GM04503 (cell line): ENCODE measurements at places on chromosomes 11 and 22.
A peak's percentile ranks its signal among the peaks of the same experiment; 100 is the strongest.

- peak; percentile 2 for DNase-seq
Measured at GRCh38 chr11:33214187-33214586, 43.0 kb upstream of the HIPK3 start.

- peak; percentile 13 for DNase-seq
Measured at GRCh38 chr11:7672960-7673723, at the start of gene CYB5R2. Gene CYB5R2, minus strand, starts transcription at chr11:7673500. Its CDS starts 675 bp downstream, at chr11:7672825.

- no peak for DNase-seq
Measured at GRCh38 chr11:118929501-118930093, 3.9 kb upstream of the BCL9L start.

DNA sequence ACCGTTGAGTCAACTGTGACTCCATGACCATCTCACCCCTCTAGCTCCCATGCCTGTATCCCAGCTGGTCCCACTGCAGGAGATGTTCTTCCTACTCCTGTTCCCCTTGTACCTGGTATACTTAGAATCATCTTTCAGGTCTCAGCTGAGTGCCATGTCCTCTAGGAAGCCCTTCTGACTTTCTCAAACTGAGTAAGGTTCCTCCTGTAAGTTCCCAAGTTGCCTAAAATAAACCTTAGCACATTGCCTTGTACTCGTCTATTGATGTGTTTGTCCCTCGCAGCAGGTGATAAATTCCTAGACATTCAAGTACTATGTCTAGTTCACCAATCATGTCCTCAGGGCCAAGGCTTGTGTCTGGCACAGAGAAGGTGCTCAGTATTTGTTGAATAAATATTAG, 18.4 kb upstream of the ASCC2 start:
- DNase-seq, result no peak

DNA sequence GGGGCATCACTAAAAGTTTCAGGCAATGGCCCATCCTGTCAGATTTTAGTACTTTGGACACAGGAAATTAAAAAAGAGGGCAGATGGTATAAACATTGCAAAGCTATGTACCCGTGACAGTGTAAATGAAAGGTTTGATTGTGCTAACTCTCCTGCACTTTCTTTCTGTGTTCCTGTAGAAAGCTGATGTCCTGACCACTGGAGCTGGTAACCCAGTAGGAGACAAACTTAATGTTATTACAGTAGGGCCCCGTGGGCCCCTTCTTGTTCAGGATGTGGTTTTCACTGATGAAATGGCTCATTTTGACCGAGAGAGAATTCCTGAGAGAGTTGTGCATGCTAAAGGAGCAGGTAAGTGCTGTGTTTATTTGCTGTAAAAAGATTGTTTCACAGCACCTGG, 10.3 kb downstream of the CAT start:
- no peak for DNase-seq

DNA sequence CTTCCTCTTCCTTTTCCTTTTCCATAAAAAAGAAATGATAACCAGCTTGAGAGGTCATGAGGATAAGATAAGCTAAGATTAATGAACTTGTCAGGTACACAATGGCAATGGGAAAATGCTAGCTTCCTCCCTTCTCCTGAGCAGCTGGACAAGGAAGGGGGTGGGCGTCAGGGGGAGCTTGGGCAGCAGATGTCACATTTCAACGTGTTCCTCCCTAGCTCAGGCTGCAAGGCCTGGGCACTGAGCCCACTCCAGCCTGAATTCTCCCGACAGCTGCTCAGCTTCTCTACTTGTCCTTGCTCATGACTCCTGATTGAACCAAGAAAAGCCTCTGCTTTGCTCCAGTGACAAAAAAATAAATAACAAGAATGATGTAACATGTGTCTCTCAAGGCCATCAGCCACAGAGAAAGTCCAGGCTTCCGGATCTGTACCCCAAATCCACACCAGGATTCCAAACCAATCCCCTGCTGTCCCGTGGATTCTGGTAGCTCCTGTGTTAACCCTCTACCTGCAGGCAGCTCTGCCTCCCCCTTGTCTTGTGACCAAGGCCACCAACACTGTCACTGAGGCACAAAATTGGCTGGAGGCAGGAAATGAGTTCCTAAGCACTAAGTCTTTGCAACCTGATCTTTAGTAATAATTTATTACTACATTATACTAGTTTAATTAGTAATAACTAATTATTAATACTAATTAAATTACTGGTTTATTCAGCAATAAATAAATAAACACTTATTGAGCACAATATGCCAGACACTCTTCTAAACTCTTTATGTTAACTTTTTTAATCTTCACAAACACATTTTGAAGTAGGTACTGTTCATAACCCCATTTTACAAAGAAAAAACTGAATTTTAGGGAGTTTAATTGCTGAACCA, 146.5 kb downstream of the CCDC34 start:
- no peak for DNase-seq

DNA sequence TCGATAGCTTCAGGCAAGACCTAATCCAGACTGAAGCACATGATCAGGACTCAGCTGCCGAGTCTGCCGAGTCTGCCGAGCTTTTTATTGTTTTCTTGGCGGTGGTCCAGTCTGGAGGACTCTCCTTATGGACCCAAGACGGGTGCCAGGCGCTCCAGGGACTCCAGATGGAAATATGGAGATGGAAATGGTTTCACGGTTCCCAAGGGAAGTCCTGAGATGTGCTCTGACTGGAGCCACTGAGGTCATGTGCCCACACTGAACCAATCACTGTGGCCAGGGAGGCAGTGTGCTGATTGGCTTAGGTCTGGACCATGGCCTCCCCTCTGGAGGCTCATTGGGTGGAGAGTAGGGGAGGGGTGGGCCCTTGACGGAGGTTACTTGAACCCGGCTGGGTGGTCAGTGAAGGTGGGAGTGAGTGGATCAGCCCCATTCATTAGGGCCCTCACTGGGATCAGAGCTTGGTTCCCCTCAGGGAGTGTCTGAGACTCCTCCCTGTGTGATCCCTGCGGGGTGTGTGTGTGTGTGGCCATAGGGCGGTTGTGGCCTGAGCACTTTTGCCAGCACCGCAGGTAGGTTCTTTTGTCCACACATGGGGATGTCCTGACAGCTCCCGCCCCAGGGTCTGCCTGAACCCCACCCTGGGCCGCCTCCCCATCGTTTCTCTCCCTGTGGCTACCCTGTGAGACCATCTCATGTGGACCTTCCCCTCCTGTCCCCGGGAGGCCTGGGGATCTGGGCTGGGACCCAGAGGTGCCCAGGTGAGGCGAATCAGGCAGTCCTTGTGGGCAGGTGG, 14.0 kb downstream of the RPS6KA4 start:
- DNase-seq, result no peak

DNA sequence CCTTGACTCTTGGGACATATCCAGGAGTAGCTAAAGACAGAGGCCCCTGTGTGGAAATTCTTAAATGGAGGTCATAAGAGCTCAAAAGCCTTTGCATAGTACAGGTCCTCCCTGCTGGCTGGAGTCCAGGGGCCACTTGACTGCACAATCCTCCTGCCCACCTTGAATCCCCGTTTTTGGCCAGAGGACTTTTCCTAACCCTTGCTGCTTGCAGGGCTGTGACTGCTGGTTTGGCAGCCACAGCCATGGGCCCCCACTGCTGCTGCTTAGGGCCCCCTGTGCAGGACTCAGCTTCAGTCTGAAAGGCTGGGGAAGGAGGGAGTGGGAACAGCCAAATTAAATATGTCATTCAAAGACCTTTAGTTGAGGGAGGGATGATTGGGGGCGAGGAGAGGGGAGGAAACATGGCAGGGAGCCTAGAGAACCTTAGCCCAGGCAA, 33.4 kb downstream of the ARHGAP1 start:
- no peak for DNase-seq

DNA sequence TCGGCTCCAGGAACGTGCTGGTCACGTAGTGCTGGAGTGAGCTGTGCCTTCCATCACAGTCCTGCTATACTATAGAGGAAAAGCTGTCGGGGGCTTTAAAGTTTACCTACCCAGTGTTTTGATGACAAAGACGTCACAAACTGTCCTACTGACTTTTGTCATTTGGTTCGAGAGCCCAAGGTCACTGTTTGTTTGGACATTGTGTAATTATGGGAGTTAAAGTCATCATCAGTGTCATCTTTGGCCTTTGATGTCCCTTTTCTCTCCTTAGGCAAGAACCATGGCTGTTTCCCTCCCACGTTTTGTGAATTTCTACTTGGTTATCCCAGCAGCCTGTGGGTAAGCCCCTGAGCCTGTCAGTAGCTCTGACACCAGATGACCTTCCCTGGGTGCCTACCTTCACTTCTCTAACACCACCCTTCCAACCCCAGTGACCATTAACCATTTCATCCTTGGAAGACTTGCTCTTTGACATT, 59.3 kb downstream of the SLC1A2 start:
- DNase-seq, result no peak

- no peak for DNase-seq
Measured at GRCh38 chr11:32891657-32892354, 805 bp upstream of the QSER1 start.

DNA sequence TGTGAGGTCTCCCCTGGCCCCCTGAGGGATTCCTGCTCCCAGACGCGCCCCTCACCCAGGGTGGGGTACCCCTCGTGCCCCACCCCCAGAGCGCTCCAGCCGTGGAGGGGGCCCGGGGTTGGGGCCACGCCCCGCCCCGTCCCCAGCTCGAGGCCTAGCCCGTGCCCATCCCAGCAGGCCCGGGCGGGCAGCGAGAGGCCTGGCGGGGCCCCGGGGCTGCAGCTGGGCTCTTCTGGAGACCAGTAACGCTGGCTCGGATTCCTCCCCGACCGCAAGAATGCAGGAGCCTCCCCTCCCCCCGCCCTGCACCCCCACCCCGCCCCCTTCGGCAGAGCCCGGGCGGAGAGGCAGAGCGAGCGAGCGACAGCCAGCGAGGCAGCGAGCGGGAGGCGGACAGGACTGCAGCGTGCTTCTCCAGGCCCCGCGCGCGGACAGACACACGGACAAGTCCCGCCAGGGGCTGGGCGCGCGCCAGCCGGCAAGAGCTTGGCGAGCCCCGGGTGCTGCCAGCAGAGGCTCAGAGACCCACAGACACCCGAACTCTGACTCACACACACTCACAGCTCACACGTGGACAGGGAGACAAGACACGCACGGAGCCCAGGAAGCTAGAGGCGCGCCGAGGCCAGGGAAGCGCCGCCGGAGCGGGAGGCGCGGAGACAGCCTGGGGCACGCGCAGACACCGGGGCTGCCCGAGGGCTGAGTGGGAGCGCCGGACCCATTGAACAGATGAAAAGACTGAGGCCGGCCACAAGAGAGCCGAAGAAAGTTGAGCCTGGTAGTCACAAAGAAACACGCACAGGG, 15.2 kb downstream of the BCL9L start:
- DNase-seq, result peak; percentile 83

- DNase-seq, result no peak
Measured at GRCh38 chr11:130314184-130314749, 450 bp downstream of the ZBTB44 start.

GRCh38 chr11:6206456-6207180, 1.3 kb downstream of the C11orf42 start:
- DNase-seq, result no peak

DNA sequence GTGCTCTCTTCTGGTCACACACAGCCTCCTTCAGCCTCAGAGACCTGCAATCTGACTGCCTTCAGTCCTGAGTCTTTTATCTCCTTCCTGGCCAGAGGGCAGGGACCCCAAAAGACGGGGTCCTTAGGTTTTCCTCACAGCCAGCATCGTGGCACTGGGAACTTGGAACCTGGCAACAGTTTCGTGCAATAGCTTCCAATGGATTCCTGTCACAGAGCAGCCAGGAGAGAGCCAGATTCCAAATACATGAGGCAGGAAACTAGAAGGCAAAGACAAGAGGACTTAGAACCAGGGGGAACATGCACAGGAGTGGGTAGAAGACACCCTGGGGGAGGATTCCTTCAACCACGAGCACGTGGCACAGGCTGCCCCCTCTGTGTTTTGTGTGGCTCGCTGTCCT, 48.6 kb downstream of the C11orf91 start:
- no peak for DNase-seq

DNA sequence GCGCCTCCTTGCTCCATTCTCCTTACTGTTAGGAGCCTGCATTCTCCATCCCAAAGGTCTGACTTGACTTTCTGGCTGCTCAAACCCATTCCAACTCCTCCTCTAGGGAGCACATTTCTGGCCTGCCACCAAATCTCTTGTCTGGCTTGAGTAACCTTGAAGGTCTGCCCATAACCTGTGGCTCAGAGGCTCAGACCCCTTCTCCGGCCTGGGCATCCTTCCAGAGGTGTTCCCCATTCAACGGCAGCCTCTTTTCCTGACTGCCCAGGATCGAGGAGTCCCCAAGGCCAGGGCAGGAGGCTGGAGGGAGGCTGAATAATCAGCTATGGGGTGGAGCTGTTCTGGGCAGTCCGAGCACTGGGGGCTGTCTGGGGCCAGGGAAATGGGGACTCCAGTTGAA, 2.2 kb downstream of the RAD9A start:
- DNase-seq, result no peak

- no peak for DNase-seq
Measured at GRCh38 chr11:26762089-26762488, 40.2 kb upstream of the SLC5A12 start.
